ENCODE measurements at places on chromosomes 1 and 21. TPM values are rescaled to one million over a fixed set of nuclear protein-coding genes. Genes with fewer than 3 reads are reported as not detected.

PLA2G2C gene
- total RNA-seq, result not detected

TAF5L gene
- total RNA-seq, result 13.9 TPM

SYT14 gene
- 1.1 TPM for total RNA-seq

GSTM1 gene
- total RNA-seq, result not detected

ZNF672 gene
- total RNA-seq, result 13.8 TPM

LORICRIN gene
- not detected for total RNA-seq

SON gene
- total RNA-seq, result 109 TPM

FCAMR gene
- not detected for total RNA-seq

NGF gene
- 4.3 TPM for total RNA-seq

BSND gene
- total RNA-seq, result not detected

HSD11B1 gene
- total RNA-seq, result 0.72 TPM

LIN9 gene
- 17.5 TPM for total RNA-seq

PLEKHA6 gene
- 0.72 TPM for total RNA-seq

GRCh38 chr1:3692598-3692997, 40.3 kb downstream of the TP73 start:
- no peak for DNase-seq

DNA sequence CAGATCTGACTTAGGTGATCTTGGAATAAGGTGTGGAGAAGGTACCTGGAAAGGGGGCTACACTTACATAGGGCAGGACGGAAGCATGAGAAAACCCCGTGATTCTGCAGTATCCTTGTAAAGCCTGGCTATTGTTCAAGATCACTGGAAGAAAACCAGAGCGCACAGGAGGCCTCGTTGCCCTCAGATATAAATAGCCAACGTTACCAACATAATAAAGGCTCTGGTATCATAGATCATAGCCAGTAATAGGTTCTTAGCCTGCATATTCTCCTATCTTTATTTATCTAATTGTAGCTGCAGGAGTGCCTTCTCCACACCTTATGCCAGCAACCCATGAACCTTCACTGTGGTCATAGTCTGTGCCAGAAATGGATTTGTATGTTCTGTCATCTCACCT, 35.9 kb upstream of the MPZL1 start:
- no peak for DNase-seq

GRCh38 chr1:70671006-70671405, 259.9 kb downstream of the CTH start:
- no peak for DNase-seq

- DNase-seq, result no peak
Observed at GRCh38 chr1:61647142-61647541, 77.8 kb downstream of the TM2D1 start.

- DNase-seq, result no peak
Observed at GRCh38 chr1:155944444-155944799, 3.0 kb downstream of the RXFP4 start.

DNA sequence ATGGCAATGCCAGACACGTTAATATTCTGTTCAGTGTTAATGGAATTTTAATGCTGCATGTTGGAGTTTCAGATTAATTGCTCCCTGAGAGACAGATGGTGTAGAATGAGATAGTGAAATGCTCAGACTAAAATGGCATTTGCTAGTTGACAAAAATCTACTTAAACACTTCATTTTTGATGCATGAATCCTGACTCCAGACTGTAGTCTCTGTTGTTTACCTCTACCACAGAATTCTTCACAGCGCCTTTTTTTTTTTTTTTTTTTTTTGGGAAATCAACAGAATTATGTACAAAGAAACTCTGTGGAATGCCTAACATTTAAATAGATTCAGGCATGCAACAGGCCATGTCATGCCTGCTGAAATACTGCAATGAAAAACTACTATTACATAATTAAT, 111.3 kb downstream of the PLPPR5 start:
- no peak for DNase-seq

- no peak for DNase-seq
Observed at GRCh38 chr21:46250146-46250725, 21.7 kb upstream of the LSS start.

- peak; percentile 70 for DNase-seq
Observed at GRCh38 chr1:201791779-201792173, 37.2 kb upstream of the IPO9 start.

- no peak for DNase-seq
Observed at GRCh38 chr1:26838474-26839338, 12.2 kb downstream of the ZDHHC18 start.

DNA sequence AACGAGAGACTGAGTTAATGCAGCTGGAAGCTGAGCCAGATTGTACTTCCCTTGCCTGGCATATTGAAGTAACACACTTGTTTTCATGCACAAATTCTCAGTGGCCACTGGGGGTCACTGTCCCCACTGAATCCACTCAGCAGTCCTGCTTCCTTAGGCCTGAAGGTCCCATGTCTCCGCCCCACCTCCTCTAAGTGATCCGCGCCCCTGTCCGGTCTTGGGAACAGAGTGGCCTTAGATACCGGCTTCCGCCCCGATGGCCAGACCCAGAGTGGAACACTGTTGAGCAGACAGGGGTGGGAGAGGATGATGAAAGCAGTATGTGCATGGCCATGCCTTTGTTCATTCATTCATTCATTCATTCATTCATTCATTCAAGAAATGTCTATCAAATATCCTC, 34.8 kb downstream of the CHAF1B start:
- DNase-seq, result peak; percentile 83

- no peak for DNase-seq
Observed at GRCh38 chr1:186050360-186050759, 316.2 kb downstream of the HMCN1 start.

- peak; percentile 19 for DNase-seq
Observed at GRCh38 chr1:56644919-56645676, at the start of gene PRKAA2. PRKAA2 (plus strand) TSS chr1:56645314; CDS start chr1:56645388, 74 bp downstream.

DNA sequence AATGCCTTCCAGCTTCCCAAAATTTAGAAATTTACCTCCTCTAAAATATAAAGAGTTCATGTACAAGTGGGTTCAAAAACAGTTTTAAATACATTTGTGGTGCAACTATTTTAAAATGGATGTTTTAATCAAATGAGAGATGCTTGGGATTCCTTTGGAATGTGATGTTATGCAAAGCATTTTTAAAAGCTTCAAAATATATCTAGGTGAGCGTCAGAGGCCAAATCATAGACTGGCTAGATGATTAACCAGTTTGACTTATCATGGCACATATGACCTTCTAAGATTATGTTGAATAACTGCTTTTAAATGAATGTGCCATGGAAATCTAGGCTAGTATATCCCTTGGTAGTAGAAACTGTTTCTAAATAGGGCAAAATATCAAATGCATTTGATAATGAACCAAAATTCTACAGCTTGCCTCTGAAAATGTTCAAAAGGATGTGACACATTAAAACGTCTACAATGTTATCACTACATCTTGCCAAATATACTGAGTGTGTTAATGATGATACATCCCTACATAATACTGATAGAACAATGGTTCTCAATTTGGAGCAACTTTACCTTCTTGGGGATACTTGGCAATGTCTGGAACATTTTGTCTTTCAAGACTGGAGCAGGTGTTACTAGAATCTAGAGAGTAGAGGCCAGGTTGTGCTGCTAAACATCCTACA, 650.9 kb upstream of the ADGRL2 start:
- no peak for DNase-seq

DNA sequence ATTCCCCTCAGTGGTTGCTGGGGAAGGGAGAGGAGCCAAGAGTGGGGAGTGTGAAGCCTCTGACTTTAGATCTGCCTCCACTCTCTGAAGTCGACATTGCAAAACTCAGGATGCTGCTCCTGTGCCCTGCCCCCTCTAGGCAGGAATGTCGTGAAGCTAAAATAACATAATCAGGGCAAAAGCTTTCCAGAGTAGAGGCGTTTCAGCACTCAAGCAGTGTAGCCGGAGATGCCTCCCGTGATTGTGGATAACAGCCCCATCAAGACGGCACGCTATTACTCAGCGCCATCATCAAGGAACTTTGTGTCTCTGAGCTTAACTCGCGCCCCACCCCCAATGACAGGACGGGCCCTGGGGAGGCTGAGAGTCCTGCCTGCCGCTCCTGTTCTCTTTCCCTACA, 60.0 kb downstream of the FBXO2 start:
- DNase-seq, result no peak

DNA sequence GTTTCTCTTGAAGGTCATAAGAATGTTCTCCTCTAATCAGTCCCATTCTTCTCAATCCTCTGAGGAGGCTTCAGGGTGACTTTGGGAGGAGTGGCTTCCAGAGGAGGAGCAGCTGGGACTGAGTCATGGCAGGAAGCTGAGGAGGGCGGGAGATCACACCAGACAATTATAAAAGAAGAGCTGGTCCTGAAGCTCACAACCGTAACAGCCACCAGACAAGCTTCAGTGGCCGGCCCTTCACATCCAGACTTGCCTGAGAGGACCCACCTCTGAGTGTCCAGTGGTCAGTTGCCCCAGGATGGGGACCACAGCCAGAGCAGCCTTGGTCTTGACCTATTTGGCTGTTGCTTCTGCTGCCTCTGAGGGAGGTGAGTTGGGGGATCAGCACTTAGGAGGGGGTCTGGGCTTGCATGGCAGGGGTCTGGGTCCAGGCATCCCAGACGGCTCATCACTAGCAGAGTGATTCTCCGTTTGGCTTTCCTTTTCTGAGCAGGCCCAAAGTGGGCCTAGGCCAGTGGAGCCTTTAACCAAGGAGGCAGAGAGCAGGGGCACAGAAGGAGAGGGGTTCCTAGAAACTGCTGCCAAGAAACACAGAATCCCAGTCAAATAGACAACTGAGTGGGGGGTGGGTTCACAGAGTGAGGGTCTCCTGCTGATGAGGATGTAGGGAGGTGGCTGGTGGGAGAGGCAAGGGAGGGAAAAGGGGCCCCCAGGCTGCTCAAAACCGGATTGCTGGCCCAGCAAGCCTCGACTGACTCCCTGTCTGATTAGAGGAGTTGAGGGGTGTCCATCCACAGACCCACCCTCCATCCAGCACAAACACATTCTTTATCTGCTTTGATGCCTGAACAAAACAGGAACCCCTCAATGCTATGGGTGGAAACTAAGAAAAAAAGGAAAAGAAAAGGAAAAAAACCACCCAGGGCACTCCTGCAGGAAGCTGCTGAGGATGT, at the start of gene ECM1:
ECM1 (plus strand) TSS at position 198 of the 953 bp plus-strand sequence; CDS start at position 299, 101 bp downstream.
- peak; percentile 86 for DNase-seq

DNA sequence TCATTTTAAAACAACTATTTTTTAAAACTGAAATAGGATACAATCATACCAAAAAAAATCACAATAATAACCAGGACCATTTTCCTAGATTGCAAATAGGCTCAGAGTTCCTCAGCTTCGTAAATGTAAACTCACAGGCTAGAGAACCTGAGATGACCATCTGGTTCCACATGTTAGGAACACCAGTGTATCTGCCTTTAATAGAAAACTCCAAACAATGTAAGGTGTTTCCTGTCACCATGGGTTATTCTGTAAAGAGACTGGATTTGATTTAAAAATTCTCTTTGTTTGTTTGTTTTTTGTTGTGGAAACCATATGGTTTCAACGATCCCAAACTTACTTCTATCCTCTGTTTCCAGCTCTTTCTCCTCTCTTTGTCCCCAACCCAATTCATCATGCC, 197.5 kb downstream of the ZZZ3 start:
- DNase-seq, result no peak

DNA sequence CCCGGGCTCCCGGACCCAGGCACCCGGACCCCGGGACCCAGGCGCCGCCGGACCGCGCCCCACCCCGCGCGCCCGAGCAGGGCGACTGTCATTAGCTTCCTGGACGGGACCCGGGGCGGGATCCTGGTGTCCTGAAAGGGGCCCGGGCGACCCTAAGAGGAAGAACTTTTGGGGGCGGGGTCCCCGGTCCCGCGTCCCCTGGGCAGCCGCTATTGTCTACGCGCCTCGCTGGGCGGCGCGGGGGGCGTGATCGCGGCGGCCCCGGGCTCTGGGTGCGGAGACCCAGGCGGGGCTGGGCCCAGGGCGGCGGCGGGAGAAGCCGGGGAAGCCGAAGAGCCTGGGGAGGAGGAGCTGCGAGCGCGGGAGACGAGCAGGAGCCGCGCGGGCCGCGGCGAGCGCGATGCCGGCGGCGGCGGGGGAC, 465 bp downstream of the HUNK start:
- no peak for DNase-seq

Data from RPMI7951 (cell line).